ENCODE measurements at places on chromosomes 13 and 19.
A peak's percentile ranks its signal among the peaks of the same experiment; 100 is the strongest.

- no peak for DNase-seq
Observed at GRCh38 chr19:55377356-55378131, 918 bp downstream of the TMEM190 start.

- DNase-seq, result peak; percentile 31
Observed at GRCh38 chr13:106534639-106535551, 567 bp downstream of the EFNB2 start.

- DNase-seq, result no peak
Observed at GRCh38 chr13:113783200-113783881, 24.3 kb downstream of the TMEM255B start.

DNA sequence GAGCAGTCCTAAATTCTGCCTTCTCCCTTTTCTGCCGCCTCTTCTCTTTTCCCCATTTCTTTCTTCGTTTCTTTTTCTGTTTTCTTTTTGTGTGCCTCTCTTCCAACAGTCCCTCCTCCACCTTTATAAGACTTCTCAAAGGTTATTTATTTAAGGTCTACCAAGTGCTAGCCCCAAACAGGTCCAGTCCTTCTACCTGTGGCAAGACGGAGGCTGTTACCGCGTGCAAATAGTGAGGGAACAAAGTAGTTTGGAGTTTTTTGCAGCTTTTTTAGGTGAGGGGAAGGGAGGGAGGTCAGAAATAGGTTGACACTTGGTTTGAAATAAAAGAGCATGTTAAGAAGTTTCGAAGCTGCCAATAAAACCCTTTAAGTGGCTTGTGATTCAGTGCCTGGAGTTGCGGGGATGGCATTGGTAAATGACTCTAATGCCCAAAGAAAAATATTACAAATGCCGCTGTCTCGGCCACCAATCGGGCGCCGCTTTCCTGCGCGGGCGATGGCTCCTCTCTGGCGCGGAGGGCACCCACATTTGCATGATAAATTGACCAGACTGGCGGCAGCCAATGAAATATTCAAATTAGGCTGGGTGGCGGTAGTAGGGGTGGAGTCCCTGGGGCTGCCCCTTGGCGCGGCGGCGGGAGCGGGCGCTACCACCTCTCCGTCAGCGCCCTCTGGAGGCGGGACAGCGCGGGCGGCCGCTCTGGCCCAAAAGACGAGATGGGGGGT lies 7.5 kb upstream of the TSHZ3 start:
- DNase-seq, result no peak

GRCh38 chr19:17530586-17530985 lies 19.1 kb downstream of the PGLS start:
- DNase-seq, result no peak

Measured in GM12892 (cell line).